Activated CD8-positive, alpha-beta memory T cell treated with anti-CD3 and anti-CD28 coated beads, Interleukin-2, amount 50 U/mL, for 48 hours (primary cell): ENCODE measurements at places on chromosomes 3 and 15.

DNA sequence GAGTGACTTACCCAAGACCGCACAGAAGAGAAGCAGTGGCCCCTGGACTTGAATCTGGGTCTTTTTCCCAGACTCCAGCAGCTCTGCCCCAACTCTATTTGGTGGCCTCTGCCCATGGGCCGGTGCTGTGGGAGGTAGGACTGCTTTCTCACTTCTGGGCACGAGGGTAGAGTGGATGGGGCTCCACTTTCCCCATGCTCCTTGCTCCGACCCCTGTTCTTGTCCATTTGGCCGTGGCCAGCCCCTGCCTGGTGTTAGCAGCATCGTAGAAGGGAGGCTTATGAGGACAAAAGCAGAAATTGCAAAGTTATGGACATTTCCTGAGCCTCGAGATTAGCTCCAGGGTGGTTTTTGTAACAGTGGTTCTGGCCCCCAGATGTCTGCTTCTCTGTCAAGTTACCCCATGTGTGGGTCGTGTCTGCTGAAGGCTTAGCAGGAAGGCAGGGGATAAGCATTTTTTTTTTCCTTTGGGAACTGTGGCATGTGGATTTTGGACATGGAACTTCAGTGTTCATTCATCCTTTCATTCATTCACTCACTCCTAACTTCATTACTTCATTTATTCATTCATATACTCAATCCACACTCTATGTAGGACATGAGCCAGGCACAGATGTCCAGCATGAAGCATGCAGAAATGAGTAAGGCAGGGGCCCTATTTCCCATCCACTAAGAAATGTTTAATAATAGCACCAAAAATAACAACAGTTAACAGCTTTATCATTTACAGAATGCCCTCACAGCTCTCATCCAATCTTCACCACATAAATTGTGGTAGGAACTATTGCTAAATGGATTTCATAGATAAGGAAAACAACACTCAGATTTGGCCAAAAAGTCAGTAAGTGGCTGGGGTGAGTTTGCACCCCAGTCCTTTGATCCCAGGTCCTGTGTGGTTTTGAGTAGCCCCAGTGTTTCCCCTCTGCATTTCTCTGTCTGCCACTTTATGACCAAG, 180.5 kb downstream of the OPA1 start:
- no peak for DNase-seq

- DNase-seq = no peak
These were observed 13.8 kb upstream of the TMC3 start for GRCh38 chr15:81387621-81388435.

GRCh38 chr15:37931321-37931720, 3.1 kb upstream of the TMCO5A start:
- DNase-seq = no peak

DNA sequence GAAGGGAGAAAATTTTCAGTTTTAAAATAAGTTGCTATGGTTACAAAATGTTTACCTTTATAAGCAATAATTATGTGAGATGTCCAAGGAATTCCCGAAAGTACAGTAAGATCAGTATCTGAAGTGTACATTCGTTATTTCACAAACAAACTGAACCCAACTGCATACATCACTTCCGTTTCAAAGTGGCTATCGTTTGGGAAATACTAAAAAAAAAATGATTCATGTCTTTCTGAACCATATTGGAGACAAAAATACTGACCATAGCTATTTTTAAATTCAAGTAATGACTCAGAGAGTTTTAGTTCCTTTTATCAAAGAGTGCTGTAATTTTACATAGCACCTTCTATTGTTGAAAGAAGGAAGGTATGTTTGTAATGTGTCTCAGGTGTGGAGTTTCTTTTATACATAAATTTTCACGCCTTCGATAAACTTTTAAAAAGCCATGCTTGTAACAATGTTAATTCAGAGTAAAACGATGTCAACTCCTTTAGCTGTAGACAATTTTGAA, 8.0 kb upstream of the ANKRD28 start:
- no peak for DNase-seq

GRCh38 chr15:40949756-40950207, 3.5 kb upstream of the CHAC1 start:
- no peak for DNase-seq

GRCh38 chr3:196821806-196822355, 45.8 kb upstream of the SENP5 start:
- no peak for DNase-seq

GRCh38 chr3:137669519-137670060, 94.5 kb upstream of the SOX14 start:
- no peak for DNase-seq

DNA sequence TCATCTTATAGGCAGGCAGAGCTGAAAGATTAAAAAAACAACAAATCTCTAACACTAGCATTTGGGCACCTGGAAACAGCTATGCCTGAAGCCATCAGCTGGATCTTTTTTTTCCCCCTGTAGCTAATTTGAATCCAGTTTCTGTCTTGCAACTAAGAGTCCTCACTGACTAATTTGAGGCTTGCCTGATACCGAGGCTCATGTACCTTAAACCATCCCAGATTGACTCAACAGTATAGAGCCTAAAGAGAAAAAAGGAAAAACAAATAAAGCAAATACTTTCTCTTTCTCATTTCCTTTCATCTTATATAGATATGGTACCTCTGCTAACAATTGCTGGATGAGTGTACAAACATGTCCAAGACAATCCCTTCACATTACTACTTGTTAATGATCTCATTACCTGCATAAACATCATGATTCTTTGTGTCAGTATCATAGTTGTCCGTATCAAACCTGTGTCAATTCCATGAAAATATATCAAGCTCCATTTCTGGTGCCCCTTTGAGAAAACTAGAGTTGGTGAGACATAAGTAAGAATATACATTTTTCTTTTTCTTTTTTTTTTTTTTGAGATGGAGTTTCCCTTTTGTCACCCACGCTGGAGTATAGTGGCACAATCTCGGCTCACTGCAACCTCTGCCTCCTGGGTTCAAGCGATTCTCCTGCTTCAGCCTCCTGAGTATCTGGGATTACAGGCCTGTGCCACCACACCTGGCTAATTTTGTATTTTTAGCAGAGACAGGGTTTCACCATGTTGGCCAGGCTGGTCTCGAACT, 43.1 kb downstream of the BHLHE40 start:
- DNase-seq = no peak

DNA sequence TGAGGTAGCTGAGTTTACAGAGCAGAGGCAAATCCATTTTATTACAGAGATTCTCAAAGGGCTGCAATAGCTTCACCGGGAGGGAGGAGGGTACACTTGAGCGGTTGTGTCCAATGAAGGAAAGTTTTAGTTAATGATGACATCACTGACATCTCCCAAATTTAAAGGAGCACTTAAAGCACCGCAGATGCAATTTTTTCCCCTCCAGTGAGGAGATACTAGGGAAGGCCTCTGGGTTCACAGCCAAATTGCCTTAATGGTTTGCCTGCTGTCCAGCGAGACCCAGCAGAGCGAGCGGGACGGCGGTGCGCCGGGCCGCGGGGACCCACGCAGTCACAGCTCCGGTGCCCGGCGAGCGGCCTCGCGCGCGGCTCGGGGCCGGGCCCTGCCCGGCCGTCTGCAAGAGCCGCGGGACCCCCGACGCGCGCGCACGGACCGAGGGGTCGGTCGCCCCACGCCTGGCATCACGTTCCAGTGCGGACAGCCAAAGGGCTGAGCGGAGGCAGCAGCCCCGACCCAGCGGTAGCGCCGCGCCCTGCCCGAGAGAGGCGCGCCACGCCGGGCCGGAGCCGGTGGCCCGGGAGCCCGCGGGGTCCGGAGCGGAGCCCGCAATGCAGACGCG, 160.5 kb upstream of the CHRNA7 start:
- DNase-seq = no peak
